ELR (cell line): ENCODE measurements at places on chromosomes 16 and 17.
A peak's percentile ranks its signal among the peaks of the same experiment; 100 is the strongest.

- DNase-seq = no peak
Observed at GRCh38 chr17:80603396-80603795, 58.8 kb downstream of the RPTOR start.

- peak; percentile 77 for DNase-seq
Observed at GRCh38 chr17:82424001-82424862, 5.8 kb upstream of the OGFOD3 start.

DNA sequence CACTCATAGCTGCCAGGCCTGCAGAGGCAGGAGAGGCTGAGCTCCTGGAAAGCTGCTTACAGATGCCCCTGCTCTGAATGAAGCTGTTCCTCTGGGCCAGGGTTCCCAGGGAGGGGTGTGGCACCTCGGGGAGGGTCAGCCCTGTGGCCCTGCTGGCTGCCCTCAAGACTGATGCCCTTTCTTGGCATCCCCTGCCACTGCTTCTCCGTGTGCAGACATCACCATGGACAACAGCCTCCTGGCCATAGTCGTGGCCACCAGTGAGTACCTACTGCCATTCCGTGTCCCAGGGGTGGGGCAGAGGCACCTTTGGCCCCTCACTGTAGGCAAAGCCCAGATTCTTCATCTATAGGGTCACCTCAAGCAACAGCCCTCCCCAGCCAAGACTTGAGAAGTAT is 8.9 kb downstream of the MRPL27 start:
- no peak for DNase-seq

DNA sequence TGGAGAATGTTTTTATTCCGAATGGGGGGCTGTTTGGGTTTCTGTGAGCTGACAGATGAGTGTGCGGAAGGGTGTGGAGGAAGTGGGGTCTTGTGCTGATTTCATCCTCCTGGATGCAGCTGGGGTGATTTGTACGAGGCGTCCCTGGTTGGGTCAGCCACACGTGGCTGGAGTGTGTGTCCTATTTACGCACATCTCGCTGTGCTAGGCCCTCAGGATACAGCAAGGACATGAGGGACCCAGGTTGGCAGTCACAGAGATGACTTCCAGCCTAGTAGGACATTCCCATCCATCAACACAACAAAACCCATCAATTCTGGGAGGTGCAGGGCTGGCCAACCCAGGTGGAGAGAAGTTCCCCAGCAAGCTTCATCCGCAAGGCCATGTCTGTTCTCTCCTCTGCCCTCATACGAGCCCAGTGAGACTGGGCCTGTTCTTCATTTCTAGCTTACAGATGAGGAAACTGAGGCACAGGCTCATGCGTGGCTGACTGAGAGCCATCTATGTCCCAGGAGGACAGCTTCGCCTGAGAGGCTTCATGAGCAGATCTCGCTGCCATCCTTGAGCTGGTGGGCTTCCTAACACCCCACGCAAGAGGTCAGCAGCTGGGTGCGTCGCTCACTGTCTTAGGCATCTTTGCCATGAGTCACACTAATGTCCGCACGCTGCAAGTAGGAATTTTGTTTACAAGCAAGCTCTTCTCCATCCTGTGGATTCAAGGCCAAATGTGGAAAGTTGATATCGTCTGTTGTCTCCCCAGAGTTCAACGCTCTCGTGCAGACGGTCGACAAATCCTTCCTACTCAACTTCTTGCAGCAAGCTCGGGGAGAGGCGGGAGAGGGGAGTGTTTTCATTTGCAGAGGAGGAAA is 24.4 kb downstream of the IRF8 start:
- DNase-seq = peak; percentile 73

GRCh38 chr17:58755577-58756245 is at the start of gene PPM1E:
PPM1E (plus strand) TSS chr17:58755854.
- DNase-seq = peak; percentile 47

GRCh38 chr17:2821868-2822267 is 25.6 kb downstream of the RAP1GAP2 start:
- DNase-seq = no peak

DNA sequence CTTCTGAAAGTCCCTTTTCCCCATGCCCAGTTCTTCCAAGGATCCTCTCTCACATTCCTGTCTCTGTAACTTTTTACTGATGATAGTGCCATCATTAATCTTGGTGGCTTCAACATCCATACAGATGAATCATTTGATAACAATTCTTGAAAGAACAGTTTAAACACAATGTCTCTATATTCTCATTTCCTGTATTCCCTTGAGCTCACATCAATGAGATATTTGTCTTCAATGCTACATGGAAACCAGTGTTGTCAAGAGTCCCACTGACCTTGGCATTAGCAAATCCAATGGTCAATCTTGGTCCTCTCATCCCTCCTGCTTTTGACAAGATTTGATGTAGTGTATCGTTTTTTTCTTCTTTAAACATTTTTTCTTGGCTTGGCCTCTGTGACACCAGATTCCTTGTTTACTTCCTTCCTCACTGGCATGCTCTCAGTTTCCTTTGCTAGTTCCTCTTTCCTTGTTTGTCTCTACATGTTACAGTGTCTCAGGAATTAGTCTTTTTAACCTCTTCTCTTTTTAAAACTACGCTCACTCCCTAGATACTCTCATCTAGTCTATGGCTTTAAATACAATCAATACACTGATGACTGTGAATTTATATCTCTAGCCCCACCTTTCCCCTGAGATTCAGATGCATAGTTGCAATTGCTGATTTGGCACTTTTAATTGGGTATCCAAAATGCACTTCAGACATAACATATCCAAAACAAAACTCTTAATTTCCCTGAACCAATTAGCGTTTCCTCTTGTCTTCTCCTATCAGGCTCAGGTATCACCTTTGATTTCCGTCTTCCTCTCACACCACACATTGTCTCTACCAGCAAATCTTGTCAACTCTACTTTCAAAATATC is 134.0 kb downstream of the MYO1D start:
- DNase-seq = peak; percentile 53

DNA sequence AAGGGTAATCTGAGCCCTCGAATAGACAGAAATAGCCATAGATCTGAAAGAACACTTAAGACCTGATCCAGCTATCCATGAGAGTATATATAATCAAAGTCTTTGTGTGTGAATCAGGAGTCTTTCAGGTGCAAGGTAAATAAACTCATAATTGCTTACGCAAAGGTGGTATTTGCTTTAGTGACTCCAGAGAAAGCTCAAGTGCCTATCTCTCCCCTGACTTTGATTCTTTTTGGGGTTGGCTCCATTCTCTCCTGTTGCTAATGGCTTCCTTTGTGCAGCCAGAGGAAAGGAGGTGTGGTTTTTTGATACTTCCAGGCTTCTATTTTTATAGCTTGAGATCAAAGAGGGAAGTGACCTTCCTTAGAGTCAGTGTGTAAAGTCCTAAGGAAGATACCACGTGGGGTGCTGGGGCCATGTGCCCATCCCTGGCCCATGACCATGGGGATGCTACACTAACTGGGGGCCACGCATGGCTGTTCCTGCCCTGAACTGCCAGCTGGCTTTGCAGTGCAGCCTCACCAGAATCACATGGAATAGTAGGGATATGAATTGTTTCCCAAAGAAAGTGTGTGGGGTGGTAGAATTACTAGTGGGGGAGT is 45.8 kb downstream of the TENT4B start:
- no peak for DNase-seq

GRCh38 chr16:2821487-2822157 is 4.6 kb downstream of the PRSS21 start:
- DNase-seq = peak; percentile 10

GRCh38 chr17:45316434-45317110 is at the start of gene MAP3K14:
MAP3K14 (minus strand) TSS chr17:45317020; CDS start chr17:45290745, 26,275 bp downstream.
- DNase-seq = peak; percentile 79

- no peak for DNase-seq
Observed at GRCh38 chr17:8803531-8804420, 4.6 kb upstream of the MFSD6L start.

GRCh38 chr16:1491327-1491726 is 1.8 kb upstream of the TELO2 start:
- no peak for DNase-seq

GRCh38 chr17:27247071-27247957 is 46.6 kb upstream of the WSB1 start:
- peak; percentile 33 for DNase-seq

DNA sequence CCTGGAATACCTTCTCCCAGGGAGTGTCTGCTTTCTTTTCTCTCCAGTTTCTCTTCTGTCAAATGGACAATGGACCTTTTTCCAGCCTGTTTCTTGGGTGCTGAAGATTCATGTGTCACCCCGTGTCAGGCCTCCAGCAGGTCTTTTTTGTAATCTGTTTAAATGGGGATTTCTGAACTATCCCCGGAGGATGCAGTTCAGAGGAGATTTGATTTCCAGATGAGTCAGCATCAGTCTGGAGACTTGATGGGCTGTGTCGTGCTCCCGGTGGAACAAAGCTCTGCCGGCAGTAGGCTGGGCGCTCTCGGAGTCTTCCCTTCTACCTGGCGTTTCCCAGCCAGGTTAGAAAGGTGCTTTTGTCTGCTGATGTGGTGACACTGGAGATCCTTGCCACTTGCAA is 440.6 kb downstream of the HS3ST3B1 start:
- DNase-seq = peak; percentile 46

DNA sequence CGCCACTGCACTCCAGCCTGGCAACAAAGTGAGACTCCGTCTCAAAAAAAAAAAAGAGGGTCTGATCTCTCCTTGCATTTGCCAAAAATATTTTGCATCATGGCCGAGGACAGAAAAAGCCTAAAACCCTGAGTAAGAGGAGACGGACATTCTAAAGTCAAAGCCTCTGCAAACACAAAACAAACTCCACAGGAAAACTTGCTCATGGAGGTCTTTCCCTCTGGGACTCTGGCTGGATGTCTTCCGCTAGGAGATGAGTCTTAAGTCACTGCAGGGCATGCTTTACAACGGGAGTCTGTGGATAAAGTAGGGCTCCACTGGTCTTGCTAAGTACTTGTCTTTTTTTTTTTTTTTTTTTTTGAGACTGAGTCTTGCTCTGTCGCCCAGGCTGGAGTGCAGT is 74.0 kb downstream of the MRM3 start:
- DNase-seq = no peak

GRCh38 chr17:6591599-6592158 is 35.3 kb upstream of the PITPNM3 start:
- peak; percentile 93 for DNase-seq
